ENCODE measurements at places on chromosomes 11 and 22.

- DNase-seq: no peak
These were observed 11.4 kb downstream of the MRGPRD start for GRCh38 chr11:68969386-68969785.

DNA sequence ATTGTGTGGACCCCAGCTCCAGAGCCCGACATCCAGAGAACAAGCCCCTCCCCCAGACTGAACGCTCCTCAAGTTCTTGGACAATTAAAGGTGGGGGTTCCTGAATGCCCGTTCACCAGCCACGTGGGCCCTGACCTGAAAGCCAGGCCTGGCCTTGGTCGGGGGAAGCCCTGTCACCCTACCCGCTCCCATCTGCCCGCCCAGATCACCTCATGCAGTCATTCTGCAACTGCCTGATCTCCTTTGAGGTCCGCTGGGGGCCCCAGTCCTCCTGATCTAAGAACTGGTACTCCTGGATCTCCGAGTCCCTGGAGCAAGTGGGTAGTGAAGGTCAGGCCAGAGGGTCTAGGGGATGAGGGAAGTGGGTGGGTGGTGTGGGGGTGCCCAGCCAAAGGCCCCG lies 9.1 kb upstream of the NAALADL1 start:
- no peak for DNase-seq

GRCh38 chr11:57324154-57324885 lies 432 bp downstream of the TNKS1BP1 start:
- DNase-seq: no peak

- DNase-seq: no peak
These were observed 20.8 kb downstream of the ARVCF start for GRCh38 chr22:19995611-19996339.

- no peak for DNase-seq
These were observed 4.8 kb upstream of the PIM3 start for GRCh38 chr22:49955581-49956417.

DNA sequence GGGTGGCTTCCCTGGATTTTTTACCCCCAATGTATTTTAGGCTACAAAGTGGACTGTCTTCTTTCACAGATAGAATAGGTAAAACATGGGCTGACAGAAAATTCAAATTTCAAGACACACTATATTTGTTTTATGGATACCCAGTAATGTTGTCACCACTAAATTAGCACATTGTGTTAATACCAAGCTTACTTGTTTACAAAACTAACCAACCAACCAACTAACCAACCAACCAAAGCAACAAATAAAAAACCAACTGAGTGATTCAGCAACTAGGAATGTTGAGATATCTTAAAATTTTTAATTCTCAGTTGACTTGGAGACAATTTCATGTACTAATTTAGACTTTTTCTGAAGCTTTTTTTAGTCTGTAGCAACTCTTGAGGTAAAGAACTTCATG lies 69.3 kb upstream of the CTSC start:
- no peak for DNase-seq

DNA sequence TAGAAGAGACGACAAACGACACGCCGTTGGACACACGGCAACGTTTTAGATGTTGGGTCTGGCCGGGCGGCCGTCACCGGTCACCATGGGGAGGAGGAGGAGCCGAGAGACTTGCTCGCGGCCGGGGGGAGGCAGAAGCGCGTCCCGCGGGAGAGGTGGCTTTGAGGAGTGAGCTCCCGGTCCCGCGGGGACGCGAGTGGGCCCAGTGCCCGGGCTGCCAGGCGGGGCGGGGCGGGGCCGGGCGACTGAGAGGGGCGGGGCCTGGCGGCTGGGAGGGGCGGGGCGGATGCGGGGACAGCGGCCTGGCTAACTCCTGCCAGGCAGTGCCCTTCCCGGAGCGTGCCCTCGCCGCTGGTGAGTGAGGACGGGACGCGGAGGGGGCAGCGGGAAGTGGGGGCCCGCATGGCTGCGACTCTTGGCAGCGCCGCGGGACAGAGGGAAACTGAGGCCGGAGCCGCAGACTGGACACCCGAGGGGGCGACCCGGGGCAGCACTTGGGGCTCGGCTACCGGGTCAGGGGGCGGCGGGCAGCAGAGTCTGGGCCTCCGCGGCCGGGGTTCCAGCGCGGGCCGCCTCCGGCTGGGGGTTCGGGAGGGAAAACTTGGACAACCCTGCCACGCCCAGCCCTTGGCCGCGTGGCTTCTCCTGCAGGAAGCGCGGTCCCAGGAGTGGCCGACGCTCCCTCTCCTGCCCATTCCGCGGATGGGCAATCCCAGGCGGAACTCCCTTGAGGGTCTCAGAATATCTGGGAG lies at the start of gene TSPO:
TSPO (plus strand) TSS at position 309 of the 752 bp plus-strand sequence. CDS start 7,680 bp downstream, outside the sequence.
- DNase-seq: peak; percentile 35

DNA sequence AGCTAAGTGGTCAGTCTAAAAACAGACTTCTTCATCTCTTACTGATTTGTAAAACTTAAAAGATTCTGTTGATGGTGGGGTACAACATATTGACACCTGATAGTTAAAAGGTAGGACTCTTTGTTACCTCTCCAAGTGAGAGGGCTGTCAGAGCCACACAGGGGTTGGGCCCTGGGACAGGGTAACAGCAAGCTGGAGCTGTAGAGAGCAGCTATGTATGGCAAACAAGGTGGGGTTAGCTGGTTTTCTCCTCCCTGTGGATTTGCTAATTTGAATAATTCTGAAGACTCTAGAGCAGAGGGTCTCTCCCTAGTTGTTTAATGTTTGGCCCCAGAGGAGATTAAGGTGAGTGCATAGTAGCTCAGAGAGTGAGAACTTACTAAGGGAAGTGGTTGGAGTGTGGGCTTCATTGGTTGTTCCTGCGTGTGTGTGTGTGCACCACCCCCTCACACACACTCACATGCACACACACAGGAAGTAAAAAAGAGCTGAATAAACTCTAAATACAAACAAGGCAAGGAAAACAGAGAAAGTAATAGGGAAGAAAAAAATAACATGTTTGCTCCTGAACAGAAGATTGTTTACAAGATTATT lies 9.2 kb upstream of the GAS2 start:
- DNase-seq: no peak
